Hepatocyte (in vitro differentiated cells): ENCODE measurements at places on chromosomes 7 and 10. TPM values are rescaled to one million over a fixed set of nuclear protein-coding genes. Genes with fewer than 3 reads are reported as not detected.

Gene TRA2A
- total RNA-seq, result 41.0 and 57.2 TPM in 2 replicates

Gene WNT16
- 1.7 and 2.8 TPM in 2 replicates for total RNA-seq

Gene GRID1
- 0.24 and 0.37 TPM in 2 replicates for total RNA-seq

Gene RP9
- total RNA-seq, result 7.9 and 12.5 TPM in 2 replicates

Gene VSIR
- total RNA-seq, result 10.1 and 13.6 TPM in 2 replicates

Gene FKBP6
- 0.12 TPM in 1 of 2 replicates, not detected in the other for total RNA-seq

Gene HOXA3
- total RNA-seq, result 0.83 and 3.0 TPM in 2 replicates

GRCh38 chr7:2631946-2632732 is at the start of gene TTYH3:
TTYH3 (plus strand) TSS chr7:2631986; CDS start chr7:2632156, 170 bp downstream.
- H3K4me1 ChIP-seq, result peaks cover 60% of the 10 kb centered on the region
- no peaks in the 10 kb centered on the region for H3K36me3 ChIP-seq
- no peaks in the 10 kb centered on the region for H3K27me3 ChIP-seq
- peak within 1 kb of the TSS; percentile 98 for H3K4me3 ChIP-seq
- H3K27ac ChIP-seq, result peak within 1 kb of the TSS; percentile 97
- no peak for DNase-seq

GRCh38 chr10:96548589-96548988 is 34.9 kb upstream of the TLL2 start:
- no peak for DNase-seq
- H3K4me1 ChIP-seq, result no peaks in the 10 kb centered on the region
- H3K27ac ChIP-seq, result no peak overlapping the region
- no peak overlapping the region for H3K4me3 ChIP-seq

- no peaks in the 10 kb centered on the region for H3K4me1 ChIP-seq
- no peak overlapping the region for H3K27ac ChIP-seq
- DNase-seq, result peak; percentile 80
- no peak overlapping the region for H3K4me3 ChIP-seq
- no peaks in the 10 kb centered on the region for H3K36me3 ChIP-seq
- H3K27me3 ChIP-seq, result no peaks in the 10 kb centered on the region
Measured at GRCh38 chr10:61284222-61284890, 168.8 kb downstream of the TMEM26 start.

DNA sequence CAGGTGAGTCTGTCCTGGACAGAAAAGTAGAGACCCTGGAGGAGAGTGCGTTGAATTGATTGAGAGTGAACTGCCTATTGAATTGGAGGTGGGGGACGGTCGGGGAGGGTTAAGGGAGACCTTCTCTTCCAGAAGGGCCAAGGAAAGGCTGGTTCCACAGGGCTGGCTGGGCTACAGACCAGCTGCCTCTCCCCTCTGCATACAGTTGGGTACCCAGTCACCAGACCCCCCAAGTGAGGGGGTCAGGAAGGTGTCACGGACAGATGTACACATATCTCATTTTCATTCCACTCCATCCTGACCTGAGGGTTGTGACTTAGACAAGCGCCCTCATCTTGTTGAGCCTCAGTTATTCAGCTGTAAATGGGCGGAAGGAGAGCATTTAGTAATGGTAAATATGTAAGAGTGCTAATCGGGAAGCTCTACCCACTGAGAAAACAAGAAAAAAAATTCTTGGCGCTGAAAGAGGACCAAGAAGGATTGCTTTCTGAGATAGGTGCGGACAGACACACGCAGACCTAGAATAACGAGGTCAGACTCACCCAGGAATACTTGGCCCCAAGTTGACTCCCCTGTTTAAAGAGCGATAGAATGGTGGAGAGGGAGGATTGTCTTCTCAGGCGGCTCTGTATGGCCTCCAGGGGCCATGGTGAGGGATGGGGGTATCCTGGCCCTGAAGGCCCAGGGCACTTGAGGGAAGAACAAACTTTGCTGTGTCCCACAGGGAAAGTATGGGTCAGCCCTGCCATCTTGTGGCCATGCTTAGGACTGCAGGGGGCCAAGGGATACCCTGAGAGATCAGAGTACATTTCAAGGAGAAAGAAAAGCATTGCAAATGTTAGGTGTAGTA is 7.2 kb upstream of the MBL2 start:
- peaks cover 3% of the 10 kb centered on the region for H3K4me1 ChIP-seq
- no peaks in the 10 kb centered on the region for H3K36me3 ChIP-seq
- DNase-seq, result peak; percentile 87
- H3K27ac ChIP-seq, result no peak overlapping the region
- H3K4me3 ChIP-seq, result no peak overlapping the region

- H3K4me1 ChIP-seq, result peaks cover 12% of the 10 kb centered on the region
- H3K4me3 ChIP-seq, result no peak overlapping the region
- no peak overlapping the region for H3K27ac ChIP-seq
- H3K36me3 ChIP-seq, result no peaks in the 10 kb centered on the region
- no peak for DNase-seq
- no peaks in the 10 kb centered on the region for H3K27me3 ChIP-seq
Measured at GRCh38 chr10:29011516-29011915, 277.4 kb upstream of the LYZL1 start.

DNA sequence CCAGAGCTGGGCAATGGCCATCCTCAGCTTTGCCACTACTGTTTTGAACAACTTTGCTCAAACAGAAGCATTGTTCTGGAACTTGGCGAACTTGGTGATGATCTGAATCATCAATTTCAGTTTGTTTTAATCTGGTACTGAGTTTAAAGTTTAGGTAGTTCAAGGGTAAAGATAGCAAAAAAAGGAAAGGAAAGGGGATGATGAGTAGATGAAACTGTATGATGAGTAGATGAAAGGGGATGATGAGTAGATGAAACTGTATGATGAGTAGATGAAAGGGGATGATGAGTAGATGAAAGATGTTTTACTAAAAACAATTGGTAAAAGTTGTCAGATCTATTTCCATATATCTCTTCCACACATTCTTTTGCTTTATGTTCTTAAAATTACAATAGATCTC is 737.0 kb downstream of the LRMDA start:
- H3K36me3 ChIP-seq, result no peaks in the 10 kb centered on the region
- DNase-seq, result no peak
- H3K4me3 ChIP-seq, result no peak overlapping the region
- H3K4me1 ChIP-seq, result no peaks in the 10 kb centered on the region
- H3K27me3 ChIP-seq, result no peaks in the 10 kb centered on the region
- no peak overlapping the region for H3K27ac ChIP-seq

DNA sequence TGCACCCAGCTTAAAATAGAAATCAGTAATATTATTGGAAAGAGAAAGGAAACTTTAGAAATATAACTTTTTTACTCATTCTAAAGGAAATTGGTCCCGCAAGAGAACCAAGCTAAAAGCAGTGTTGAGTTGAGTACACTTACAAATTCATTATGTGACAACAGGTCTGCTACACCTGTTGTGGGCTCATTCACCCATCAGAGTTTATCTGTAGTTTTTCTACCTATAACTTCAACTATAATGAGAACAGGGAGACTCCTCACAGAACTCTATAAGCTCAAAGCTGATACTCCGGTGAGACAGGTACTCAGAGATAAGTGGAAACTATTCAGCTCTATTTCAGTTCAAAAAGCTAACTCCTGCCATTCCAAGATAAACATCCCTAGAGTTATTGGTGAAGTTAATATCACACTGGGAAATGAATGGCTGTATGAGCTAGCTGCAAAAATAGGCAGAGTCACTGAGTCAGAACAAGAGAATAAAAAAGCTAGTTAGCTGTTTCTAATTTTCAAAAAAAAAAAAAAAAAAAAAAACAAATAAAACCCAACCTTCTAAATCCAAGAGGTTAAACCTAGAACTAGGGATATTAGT is 121.3 kb downstream of the PPP1R3A start:
- DNase-seq, result no peak
- H3K36me3 ChIP-seq, result no peaks in the 10 kb centered on the region
- H3K27me3 ChIP-seq, result no peaks in the 10 kb centered on the region
- H3K4me3 ChIP-seq, result no peak overlapping the region
- H3K27ac ChIP-seq, result no peak overlapping the region

DNA sequence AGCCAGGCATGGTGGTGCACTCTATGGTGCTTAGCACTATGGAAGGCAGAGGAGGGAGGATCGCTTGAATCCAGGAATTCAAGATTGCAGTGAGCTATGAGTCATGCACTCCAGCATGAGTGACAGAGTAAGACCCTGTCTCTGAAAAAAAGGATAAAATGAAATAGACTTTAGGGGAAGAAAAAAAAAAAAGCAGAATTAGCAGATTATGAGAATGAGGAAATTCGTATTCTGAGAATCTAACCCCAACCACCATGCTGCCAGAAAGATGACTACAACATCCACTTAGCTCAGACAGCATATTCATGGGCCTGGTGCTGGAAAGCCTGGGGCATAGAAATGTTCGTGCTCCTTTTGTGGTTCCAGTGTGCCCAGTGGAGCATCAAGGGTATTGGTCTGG is 63.3 kb downstream of the TMEM26 start:
- H3K27me3 ChIP-seq, result no peaks in the 10 kb centered on the region
- H3K4me3 ChIP-seq, result no peak overlapping the region
- peaks cover 3% of the 10 kb centered on the region for H3K36me3 ChIP-seq
- H3K4me1 ChIP-seq, result peaks cover 5% of the 10 kb centered on the region
- DNase-seq, result no peak

DNA sequence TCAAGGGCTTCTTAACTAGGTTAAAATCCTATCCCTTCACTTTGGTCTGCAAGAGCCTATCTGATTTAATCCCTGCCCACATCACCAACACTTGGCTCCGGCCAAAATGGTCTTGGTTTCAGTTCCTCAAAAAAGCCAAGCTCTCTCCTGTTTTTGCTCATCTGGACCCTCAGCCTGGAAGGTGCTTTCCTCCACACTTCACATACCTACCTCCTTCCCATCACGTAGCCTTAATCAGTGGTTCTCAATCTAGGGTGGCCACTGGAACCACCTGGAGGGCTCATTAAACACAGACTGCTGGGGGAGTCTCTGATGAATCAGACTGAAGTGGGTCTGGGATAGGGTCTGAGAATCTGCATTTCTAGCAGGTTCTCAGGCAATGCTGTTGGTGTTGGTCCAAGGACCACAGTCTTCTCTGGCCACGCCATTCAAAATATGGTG is 227.0 kb upstream of the AOAH start:
- peaks cover 13% of the 10 kb centered on the region for H3K4me1 ChIP-seq
- no peaks in the 10 kb centered on the region for H3K27me3 ChIP-seq
- H3K4me3 ChIP-seq, result no peak overlapping the region
- H3K27ac ChIP-seq, result no peak overlapping the region

- H3K27ac ChIP-seq, result no peak overlapping the region
- H3K4me1 ChIP-seq, result no peaks in the 10 kb centered on the region
- H3K4me3 ChIP-seq, result no peak overlapping the region
- no peaks in the 10 kb centered on the region for H3K36me3 ChIP-seq
Measured at GRCh38 chr10:83666762-83667161, 472.5 kb upstream of the GHITM start.
